Activated naive CD4-positive, alpha-beta T cell (primary cell): ENCODE measurements at places on chromosomes 5 and 9.

DNA sequence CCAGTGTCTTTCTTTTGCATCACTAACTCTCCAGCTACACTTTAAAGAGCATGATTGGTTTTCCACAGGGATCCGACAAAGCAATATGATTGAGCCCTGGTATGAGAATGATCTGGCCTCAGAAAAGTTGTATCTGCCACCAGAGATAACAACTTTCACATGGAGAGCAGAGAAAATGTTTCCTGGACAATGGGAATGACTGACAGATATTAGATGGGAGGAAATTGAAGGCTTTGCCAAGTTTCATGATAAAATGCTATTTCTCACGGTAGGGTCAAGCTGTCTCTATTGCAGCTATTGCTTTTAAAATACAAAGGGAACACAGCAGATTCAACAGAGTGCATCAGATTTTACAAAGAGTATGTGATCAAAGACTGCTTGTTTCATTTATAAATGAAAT, 56.4 kb upstream of the GLIS3 start:
- no peak for DNase-seq

DNA sequence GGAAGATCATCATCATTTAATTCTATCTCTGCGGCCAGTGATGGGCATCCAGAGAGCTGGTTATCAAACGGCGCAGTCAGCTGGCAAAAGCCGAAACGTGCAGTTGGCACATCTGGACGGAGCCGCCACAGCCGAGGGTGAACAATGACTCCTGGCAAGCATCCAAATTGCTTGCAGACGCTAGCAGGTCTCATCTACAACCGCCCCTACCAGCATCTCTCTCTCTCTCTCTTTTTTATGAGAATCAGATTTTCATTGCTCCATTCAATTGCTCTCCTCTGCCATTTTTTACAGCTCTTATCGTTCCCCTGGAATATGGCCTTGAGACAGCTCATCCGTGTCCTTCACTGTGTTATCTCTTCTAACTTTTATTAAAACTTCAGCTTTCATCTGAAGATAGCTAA, 165.2 kb downstream of the MAPKAP1 start:
- DNase-seq: no peak

DNA sequence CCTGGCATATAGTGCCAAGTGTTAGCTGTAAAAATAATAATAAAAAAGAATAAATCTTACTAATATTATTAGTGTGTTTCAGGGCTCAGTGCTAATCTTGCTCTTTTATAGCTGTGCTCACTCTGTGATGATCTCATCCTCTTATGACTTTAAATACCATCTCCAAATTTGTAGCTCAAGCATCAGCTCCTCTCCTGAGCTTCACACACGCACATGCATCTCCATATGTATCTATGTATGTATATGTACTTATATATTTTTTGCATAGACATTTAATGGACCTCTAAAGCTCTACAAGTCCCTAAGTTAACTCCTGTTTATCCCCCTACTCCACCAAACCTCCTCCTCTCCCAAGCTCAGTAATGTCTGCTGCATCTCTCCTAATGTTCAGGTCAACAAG, 170.8 kb upstream of the NR3C1 start:
- no peak for DNase-seq

- DNase-seq: no peak
Measured at GRCh38 chr5:87392170-87392569, 20.6 kb downstream of the CCNH start.

DNA sequence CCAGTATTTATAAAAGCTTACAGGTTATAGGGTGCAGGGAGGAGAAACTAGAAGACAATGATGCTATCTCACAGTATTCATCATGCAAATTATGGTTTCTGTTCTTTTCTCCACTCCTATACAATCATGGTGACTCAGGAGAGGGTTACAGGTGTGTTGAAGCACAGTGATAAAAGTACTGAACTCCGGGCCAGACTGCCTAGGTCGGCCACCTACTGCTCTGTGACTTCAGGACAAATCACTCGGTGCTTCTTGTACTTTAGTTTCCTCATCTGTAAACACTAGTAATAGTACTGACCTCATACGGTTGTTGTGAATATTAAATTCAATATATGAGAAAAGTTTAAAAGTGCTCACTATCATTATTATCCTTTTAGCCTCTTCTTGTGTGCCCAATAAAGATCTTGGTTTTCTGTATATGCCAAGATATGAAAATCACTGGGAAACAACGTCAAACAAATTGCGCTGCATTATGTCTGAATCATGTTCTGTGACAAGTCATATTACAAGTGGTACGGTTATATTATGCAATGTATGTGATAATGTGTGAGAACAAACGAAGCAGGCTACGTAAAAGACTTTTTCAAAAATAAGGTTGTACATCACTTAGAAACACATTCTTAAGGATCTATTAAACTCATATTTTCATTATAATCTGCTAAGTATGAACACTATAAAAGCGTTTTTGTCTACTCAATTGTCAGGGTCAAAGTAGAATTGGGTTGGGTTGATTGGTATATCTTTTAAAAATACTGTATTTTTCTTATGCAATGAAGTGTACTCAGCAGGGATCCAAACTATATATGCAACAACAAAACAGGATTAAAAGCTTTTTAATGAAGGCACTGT, 153.3 kb downstream of the EFNA5 start:
- DNase-seq: no peak

DNA sequence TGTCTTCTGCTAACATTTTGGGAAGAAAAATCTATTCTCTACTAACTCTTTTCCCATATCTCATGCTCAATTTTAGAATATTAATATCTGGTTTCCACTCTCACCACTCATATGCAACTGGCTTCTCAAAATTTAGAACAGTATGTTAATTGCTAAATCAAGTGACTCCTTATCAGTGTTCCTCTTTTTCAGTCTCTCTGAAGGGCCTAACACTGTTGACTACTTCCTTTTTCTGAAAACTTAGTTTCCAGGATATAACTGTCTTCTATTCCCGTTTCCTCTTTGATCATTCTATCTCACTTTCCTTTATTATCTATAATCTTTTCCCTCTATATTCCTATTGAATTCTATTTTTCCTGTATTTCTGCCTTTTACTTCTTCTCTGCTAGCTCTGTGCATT, 1717.2 kb upstream of the C9orf72 start:
- DNase-seq: no peak

GRCh38 chr5:96819806-96820205, 12.1 kb upstream of the ERAP1 start:
- no peak for DNase-seq

DNA sequence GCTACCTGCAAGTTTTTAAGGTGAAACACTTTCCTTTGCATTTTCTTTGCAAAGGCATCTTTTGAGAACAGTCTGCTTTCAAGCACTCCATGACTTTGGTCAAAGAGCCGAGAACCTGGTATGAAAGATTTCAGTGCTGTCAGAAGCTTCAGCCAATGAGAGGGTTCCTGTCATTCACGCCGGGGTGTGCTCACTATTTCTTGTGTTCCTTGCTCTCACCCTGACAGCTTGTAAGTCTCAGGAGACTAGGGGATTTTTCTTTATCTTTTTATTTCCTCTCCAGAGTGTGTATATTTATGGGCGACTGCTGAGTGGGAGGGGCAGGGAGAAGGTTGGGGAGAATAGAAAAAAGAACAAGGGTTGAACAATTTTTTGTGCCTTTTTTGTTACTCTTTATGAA, 334.0 kb downstream of the PSAT1 start:
- DNase-seq: no peak

- DNase-seq: no peak
Measured at GRCh38 chr9:114321759-114322158, 1.1 kb upstream of the ORM1 start.

DNA sequence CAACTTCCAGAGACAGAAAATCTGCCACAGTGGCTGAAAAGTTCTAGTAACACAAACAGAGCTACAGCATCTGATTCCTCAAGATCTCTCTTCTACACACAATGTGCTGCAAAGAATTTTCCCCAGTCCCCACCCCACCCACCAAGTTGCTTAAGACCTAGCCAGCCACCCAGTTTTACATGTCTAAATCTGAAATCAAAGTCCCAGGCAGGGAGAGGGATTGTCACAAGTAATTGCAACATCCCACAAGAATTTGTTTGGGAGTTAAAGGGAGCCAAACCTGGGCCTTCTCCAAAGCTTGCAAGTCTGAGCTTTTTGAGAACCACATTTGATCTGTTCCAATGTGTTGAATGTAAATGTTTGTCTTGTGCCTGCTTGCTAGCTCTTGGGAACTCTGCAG, 15.5 kb downstream of the IGIP start:
- no peak for DNase-seq

DNA sequence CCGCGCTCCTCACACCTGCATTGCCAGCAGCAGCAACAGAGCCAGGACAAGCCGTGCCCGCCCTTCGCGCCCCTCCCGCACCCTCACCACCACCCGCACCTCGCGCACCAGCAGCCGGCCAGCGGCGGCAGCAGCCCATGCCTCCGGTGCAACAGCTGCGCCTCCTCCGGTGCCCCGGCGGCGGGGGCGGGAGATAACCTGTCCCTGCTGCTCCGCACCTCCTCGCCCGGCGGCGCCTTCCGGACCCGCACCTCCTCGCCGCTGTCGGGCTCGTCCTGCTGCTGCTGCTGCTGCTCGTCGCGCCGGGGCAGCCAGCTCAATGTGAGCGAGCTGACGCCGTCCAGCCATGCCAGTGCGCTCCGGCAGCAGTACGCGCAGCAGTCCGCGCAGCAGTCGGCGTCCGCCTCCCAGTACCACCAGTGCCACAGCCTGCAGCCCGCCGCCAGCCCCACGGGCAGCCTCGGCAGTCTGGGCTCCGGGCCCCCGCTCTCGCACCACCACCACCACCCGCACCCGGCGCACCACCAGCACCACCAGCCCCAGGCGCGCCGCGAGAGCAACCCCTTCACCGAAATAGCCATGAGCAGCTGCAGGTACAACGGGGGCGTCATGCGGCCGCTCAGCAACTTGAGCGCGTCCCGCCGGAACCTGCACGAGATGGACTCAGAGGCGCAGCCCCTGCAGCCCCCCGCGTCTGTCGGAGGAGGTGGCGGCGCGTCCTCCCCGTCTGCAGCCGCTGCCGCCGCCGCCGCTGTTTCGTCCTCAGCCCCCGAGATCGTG, 517 bp downstream of the KCNN2 start:
- no peak for DNase-seq
